Stimulated activated CD8-positive, alpha-beta memory T cell treated with anti-CD3 and anti-CD28 coated beads, Interleukin-15, amount 100 ng/mL, for 24 hours (primary cell): ENCODE measurements at places on chromosomes 2 and 18.

DNA sequence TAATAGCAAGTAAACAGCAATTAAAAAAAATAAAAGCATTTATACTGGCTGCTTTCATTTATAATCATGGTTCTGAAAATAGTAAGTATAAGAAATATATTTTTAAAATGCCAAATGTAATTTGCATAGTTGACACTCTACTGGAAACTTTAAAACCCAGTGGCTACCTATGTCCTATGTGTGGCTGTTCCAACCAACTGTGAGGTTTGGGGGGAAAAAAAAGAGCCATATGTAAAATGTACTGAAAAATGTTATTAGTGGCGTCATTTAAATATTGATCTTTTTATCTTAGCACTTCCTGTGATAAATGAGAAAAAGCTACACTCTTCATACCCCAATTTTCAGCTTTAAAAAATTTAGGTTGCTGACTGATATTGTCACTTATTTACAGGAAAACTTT, 270.7 kb downstream of the TCF4 start:
- DNase-seq: no peak

DNA sequence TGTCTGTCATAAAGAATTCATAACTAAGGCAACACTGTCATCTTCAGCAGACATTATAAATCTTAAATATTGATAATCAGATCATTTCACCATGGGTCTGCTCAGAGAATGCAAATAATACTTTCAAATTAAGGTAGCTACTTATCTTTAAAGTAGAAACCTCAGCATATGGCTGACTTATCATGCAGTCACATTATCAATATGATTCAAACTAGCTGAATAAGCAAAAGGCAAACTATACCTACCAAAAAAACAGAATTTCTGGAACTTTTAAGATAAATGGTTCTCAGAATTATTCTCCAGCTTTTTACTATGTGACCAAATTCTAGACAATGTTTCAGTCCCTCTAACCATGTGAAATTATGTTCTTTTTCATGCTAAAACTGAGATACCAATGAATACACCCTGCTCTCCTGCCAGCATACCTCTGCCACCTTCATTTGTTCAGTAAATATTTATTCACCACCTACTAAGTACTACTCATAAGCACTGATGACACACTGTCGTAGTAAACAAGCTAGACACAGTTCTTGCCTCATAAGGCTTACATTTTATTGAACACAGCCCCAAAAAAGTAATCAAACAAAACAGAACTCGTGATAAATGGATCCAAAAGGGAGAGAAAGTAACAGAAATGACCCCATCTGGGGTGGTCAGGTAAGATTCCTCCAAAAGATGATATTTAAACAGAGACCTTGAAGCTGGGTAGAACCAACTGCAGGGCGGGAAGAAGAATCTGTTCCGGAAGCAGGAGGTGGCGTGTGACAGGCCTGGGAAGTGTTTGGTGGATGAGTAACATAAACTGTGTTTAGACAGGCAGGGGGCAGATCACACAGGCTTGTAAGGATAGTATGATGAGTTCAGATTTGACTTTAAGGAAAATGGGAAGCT, 17.7 kb downstream of the SPIRE1 start:
- no peak for DNase-seq

GRCh38 chr2:112481528-112482233, at the start of gene TTL:
TSS of gene TTL (plus strand) at chr2:112482156. CDS start at chr2:112482345, 189 bp downstream.
- DNase-seq: peak; percentile 61

- no peak for DNase-seq
These were observed 789.7 kb upstream of the SLC39A10 start for GRCh38 chr2:194867328-194867727.

DNA sequence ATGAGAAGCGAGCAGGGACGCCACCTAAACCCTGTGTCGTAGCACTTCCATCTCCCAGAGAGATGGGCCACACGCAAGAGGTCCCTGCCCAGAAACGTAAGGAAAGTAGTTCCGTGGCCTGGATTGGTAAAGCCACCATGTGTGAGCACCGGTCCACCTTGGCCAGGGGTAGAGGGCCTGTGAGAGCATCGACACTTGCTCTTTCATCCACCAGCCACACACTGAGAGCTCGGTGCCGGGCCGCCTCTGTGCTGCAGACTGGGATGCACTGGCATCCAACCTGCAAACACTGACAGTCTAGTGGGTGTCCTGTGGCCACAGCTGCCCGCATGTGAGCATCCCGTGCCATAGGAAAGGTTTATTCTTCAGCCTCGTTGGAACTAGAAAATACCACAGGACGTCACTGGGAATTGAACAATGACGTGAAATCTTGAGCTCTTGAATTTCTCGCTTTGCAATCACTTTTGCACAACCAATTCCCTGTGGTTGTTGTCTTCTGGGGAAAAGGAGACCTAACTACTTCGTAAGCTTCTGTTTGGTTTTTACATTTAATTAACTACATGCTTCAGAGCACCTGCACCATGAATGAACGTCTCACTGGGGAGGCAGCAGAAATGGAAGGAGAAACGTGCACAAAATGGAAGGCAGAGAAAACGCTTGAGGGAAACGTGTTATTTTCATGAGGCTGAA, 212.0 kb upstream of the RAB6C start:
- DNase-seq: no peak
